Activated T-helper 2 cell treated with anti-CD3 and anti-CD28 coated beads, Interferon-gamma antibody, Interleukin-2, Interleukin-4, amounts not matched to agents 10 μg/mL and 5 μg/mL and 100 μg/mL, durations not matched to agents 14 hours and 24 hours and 36 hours (primary cell): ENCODE measurements at places on chromosomes 3 and 15.

GRCh38 chr3:183954875-183955274, 62.8 kb downstream of the ABCC5 start:
- DNase-seq = no peak

- DNase-seq = no peak
These were observed 6.9 kb upstream of the OXSR1 start for GRCh38 chr3:38158472-38158871.

GRCh38 chr15:92184142-92184541, 209.5 kb upstream of the ST8SIA2 start:
- DNase-seq = no peak

GRCh38 chr15:42507514-42507913, 12.1 kb downstream of the SNAP23 start:
- no peak for DNase-seq

- no peak for DNase-seq
These were observed 39.0 kb upstream of the POMGNT2 start for GRCh38 chr3:43144761-43145490.

GRCh38 chr3:149858911-149859310, 45.9 kb downstream of the RNF13 start:
- DNase-seq = no peak

DNA sequence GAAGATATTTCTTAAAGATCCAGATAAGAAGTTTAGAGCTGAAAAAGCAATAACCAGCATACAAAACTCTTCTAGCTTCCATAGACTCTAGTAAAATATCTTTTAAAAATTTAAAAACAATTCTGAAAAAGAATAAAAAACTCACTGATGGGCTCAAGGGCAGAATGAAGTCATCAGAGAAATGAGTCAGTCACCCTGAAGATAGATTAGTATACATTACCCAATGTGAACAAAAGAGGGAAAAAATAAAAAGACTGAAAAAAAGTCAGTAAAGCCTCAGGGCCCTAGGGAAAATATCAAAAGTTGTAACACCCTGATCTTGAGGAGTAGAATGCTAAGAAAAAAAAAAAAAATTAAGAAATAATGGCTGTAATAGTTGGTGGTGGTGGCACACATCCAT, 11.4 kb downstream of the DET1 start:
- DNase-seq = no peak

- DNase-seq = no peak
These were observed 7.8 kb upstream of the CCR1 start for GRCh38 chr3:46215810-46216414.

GRCh38 chr3:186589121-186589520, 18.6 kb downstream of the DNAJB11 start:
- DNase-seq = no peak

DNA sequence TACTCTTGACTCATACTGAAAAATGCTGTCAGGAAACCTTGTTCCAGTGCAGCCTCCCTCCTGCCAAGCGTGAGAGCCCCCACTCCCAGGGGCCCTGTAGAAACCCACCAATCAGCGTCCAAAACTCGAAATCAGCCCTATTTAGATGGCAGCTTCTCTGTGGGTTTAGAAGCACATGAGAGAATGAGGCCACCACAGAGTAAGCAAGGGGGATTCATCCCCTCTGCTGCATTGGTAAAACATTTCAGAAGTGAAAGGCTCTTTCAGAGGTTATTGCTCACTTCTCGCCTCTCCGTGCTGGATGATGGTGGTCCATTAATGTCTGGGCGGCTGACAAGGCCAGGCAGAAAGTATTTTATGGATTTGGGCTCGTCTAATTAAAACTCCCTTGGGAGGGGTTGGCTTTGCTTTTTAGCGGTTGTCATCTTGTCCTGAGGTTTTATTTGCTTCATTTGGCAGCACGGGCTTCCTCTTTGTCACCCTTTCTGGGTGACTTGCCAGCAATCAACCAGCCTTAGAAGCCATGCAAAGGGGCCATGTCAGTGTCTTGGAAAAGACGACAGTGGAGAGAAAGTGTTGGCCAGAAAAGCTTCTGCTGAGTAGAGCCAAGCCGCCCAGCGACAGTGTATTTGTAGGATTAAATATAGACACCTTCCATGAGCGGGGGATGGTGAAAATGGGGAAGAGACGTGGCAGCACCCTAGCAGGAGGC, 145.5 kb downstream of the ATP10A start:
- DNase-seq = no peak

DNA sequence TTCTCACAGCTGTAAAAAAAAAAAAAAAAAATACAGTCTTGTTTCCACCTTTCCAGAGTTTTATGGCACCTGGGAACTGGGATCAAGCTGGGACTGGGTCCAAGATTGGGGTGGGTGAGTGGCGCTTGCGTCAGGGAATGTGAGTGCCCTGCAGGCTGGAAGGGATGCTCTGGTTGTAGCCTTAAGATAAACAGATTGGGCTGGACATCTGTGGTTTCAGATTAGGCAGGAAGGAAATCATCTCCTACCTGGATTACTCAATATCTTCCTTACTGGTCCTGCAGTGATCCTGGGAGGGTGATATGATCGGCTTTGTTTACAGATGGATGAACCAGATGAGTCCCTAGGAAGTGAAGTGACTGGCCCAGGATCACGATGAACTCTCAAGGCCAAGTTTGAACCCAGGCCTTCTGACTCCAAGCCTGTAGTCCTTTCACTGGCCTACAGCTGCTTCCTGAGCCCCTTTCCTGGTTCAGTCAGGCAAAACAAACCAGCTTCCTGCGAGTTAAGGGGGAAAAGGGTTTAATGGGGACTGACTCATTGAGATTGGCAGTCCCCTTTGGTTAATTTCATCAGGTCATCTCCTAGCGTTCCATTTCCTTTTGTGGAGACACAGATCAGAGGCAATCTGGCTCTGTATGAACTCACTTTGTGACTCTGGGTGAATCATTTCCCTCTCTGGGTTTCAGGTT, 179.8 kb downstream of the THSD4 start:
- no peak for DNase-seq

GRCh38 chr3:44981220-44981619, 5.2 kb downstream of the EXOSC7 start:
- no peak for DNase-seq

DNA sequence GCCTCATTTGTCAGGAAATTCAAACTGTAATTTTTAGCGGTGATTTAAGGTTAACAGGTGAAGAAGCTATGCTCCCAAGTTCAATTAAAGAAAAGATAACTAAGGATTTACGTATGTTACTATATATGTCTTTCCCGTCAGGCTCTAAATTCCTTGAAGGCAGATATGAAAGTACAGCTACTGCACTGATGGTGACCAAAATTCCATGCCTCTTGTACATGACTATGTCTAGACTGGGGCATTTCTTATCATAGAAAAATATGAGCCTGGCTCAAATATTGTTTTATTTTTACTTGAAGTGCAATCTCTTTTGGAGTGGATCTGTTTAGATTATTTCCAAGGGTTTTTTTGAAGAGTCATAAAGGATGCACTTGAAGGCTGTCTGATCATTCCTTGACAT, 647.1 kb upstream of the KCNMB2 start:
- DNase-seq = no peak

DNA sequence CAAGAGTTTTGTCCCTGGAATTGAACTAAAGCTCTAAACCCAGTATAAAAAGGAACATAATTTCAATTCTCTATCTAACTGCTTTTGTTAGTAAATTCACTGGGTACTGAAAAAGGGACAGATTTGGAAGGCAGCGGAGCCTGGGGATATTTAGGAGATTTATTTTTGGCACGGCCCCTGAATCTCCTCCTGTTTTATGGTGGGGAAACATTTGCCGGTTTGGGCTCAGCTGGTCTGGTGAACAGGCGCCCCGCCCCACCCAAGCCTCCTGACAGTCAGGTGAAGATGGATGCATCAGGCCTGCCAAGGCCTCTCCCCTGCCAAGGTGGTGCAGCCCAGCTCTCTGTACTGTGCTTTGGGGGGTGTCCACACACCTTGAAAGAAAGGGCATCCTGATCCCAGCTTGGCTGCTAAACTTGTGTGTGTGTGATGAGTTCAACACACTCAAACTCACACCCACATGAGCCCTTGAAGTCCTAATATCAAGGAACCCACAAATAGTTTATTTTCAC, 46.3 kb downstream of the EBLN2 start:
- DNase-seq = no peak

GRCh38 chr3:89098964-89099585, 8.3 kb upstream of the EPHA3 start:
- peak; percentile 9 for DNase-seq

GRCh38 chr15:46701346-46701745, 1016.0 kb upstream of the SEMA6D start:
- DNase-seq = no peak

DNA sequence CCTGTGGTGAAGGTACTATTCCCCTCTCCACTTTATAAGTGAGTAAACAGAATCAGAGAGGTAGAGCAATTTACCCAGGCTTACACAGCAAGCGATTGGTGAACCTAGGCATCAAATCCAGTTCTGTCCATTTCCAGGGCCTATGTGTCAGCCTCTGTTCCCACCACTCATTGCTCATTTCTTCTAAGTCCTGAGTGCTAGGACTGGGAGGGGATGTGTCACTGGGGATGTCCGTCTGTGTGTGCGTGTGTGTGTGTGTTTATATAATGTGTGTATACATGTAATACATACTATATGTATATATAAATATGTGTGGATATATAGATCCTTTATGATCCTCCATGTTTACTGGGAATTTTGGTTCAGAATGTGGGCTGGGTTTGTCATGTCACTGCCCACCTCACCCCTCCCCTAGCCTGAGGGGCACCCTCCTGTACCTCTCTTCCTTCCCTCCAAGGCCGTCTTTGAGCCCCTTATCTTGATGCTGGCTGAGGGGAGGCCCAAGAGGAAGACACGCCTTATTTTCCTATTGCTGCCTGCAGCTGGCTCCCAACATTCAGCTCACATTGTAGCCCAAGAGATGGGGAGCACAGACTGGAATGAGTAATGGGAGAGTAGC, 2.1 kb downstream of the TMEM43 start:
- no peak for DNase-seq

GRCh38 chr3:153961494-153961893, 159.7 kb upstream of the ARHGEF26 start:
- DNase-seq = no peak

GRCh38 chr15:25134546-25134945, 179.8 kb downstream of the SNRPN start:
- no peak for DNase-seq

- DNase-seq = no peak
These were observed 30.1 kb downstream of the BOC start for GRCh38 chr3:113241292-113242095.

- DNase-seq = no peak
These were observed 181.3 kb upstream of the CTDSPL start for GRCh38 chr3:37680401-37680800.
